ENCODE measurements at places on chromosomes 6 and 20.
A peak's percentile ranks its signal among the peaks of the same experiment; 100 is the strongest.

DNA sequence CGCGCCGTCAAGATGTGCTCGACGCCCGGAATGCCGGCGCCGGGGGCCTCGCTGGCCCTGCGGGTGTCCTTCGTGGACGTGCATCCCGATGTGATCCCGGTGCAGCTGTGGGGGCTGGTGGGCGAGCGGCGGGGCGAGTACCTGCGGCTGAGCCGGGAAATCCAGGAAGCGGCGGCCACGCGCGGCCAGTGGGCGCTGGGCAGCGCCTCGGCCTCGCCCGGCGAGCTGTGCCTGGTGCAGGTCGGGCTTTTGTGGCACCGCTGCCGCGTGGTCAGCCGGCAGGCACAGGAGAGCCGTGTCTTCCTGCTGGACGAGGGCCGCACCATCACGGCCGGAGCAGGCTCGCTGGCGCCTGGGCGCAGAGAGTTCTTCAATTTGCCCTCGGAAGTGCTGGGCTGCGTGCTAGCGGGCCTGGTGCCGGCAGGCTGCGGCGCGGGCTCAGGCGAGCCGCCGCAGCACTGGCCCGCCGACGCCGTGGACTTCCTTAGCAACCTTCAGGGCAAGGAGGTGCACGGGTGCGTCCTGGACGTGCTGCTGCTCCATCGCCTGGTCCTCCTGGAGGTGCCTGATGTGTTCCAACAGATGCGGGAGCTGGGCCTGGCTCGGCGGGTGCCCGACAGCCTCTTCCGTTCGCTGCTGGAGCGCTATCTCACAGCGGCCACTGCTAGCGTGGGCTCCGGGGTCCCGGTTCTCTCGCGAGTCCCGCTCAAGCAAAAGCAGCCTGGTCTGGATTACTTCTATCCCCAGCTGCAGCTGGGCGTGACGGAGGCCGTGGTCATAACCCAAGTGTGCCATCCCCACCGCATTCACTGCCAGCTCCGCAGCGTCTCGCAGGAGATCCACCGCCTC lies 656 bp downstream of the TDRD6 start:
- peak; percentile 17 for DNase-seq

DNA sequence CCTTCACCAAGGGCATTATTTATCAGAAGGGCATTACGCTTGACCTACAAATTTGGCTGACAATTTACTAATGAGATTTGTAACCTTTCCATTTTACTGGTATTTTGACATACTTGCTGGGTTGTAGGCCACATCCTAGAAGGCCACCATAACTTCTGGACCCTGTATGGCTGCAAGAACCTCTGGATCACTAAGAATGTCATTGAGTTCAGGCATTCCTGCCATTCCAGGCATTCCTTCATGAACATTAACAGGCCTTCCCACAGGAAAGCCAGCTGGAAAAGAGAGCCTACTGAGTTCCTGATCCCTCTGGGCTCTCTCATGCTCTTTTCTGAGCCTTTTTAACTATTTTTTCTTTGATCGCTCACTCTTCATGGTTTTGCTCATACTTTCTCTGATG lies 28.4 kb upstream of the SLC35A1 start:
- DNase-seq, result no peak

GRCh38 chr6:147852772-147853171 lies 344.3 kb downstream of the SAMD5 start:
- DNase-seq, result no peak

- no peak for DNase-seq
These were observed 269.8 kb downstream of the CDC5L start for GRCh38 chr6:44657206-44657819.

DNA sequence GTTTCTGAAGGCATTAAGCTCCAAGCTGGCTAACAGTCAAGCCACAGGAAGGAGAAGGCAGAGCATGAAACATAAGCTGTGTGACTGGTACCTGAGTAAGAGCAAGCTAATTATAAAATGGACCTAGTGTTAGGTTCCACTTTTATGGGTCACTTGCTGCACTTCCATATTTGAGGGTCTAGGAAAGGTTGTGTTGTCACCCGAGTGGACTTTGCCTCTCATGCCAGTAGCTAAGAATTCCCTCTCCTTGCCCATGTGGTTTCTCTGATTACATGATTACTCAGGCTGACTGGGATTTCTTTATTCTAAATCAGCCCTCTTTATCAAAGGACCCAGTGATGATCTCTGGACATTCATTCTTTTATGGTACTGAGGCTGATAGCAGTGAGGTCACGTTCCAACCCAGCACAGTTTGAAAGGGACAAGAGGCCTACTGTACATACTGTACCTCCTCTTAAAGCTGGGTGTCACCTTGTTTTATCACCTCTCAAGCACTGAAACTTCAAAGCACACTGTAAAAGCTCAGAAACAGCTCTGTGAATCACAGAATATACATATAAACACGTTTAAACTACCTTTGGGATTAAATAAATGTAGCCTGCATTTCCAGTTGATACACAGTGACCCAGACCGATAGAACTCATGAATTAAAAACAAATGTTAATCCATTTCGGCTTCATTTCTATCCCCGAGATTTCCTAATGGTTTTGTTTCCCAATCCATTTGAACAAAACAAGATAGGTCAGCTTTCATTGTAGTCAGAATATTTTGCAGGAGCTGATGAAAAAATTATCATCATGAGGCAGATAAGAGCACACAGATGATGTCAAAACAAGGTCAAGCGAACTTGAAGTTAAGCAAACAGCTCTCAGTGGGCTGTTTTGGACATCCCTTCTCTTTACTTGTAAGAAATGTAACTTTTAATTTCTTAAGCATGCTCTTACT lies 96.5 kb downstream of the ALDH8A1 start:
- no peak for DNase-seq

GRCh38 chr6:36068012-36068392 lies 40.4 kb downstream of the MAPK14 start:
- DNase-seq, result no peak

DNA sequence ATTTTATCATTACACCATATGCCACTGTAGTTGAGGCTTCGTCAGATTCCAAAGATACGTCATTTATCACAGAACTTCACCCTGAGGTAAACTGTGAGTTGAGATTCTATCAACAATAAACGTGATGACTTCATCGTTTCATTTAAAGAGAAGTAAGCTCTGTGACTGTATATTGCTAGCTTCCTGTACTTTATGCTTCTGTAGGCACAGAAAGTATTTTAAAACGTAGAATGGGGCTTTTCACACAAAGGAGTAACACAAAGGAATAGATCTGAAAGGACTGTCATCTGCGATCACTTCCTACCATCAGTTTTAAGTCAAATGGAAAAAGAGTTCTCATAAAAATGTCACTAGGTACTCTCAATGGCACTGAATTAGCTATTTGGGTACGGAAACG lies 234.4 kb upstream of the MCHR2 start:
- DNase-seq, result no peak

GRCh38 chr20:36253036-36253435 lies 16.8 kb downstream of the AAR2 start:
- DNase-seq, result no peak

- peak; percentile 74 for DNase-seq
These were observed 25.5 kb upstream of the MAPK13 start for GRCh38 chr6:36104836-36105235.

GRCh38 chr20:52132337-52132736 lies 59.2 kb downstream of the ZFP64 start:
- no peak for DNase-seq

DNA sequence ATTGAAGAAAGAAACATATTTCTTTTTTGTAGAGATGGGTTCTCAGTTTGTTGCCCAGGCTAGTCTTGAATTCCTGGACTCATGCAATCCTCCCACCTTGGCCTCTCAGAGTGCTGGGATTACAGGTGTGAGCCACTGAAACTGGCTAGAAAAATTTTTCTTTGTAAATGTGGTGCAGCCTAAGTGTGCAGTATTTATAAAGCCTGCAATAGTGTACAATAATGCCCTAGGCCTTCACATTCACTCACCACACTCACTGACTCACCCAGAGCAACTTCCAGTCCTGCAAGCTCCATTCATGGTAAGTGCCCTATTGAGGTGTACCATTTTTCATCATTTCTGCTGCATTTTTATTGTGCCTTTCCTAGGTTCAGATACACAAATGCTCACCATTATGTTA lies 31.4 kb downstream of the NHSL1 start:
- DNase-seq, result no peak

GRCh38 chr6:133609415-133610226 lies 279.3 kb upstream of the TCF21 start:
- DNase-seq, result no peak

DNA sequence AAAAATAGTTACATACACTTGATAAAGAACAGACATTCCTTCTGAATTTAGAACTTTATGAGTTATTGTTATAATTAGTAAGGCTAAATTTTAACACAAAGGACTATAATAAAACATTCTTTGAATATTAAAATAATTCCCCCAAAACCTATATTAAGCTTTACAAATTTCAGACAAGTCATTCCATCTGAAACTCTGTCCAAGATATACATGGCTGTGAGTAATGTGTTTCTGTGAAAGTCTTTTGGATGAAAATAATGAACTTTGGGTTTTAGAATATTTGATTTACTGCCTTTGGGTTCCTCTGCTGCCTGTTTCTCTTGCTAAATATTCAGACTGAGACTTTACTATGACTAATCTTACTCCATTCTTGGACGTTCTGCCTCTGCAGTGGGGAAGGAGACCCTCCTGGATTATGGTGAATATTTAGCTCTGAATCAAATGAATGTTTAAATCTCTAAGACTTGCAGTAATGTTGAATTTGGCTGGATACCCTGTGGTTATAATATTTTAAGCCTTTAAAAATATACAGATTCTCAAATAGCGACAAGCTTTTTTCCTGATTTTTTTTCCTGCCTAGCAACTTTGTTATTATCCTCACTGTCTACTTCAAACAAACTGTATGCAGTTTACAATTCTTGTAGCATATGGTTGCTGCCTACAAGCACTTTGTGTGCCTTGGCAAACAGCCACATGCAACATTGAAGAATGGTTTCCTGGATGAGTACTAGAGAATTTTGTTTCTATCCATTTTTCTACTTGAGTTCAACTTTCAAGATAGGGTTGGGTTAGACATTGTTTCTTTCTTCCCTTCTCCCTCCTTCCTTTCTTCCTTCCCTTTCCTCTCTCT lies 51.4 kb downstream of the TXLNB start:
- DNase-seq, result no peak

- no peak for DNase-seq
These were observed 226.1 kb upstream of the GJE1 start for GRCh38 chr6:141906569-141907080.

All from D341Med (cell line).